ENCODE measurements at places on chromosomes 3 and 15.

DNA sequence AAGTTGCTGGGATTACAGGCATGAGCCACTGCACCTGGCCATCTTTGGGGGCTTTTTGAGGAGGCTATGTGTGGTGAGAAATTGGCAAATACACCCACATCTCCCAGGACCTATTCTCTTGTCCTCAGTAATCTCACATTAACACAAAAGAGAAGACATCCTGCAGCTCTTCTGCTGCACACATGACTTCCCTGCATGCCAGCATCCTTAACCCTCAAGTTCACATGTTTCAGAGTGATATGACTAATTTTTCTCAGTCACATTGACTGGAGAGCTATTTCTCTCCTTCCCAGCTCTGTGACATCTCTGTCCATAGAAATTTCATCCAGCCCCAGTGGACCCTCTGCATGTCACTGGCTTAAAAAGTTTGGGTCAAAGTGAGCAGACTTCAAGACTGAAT is 1.9 kb upstream of the SKIC8 start:
- DNase-seq = no peak

DNA sequence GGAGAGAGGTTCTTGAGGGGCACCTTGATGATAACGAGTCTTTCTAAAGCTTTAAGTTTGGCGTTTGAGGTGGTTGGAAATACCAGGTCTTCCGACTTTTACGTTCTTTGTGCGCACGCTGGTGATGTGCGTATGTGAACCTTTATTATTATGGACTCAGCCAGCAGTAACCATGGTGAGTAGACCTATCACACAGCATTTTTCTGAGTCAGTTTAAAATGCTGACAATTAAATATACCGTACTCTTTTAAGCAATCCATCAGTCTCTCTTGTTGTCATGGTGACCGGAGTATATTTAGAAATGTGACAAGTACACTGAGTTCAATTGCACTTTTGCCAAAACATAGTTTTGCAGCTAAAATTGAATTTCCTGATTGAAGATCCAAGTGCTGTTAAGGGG is 172.2 kb downstream of the LPP start:
- DNase-seq = no peak

DNA sequence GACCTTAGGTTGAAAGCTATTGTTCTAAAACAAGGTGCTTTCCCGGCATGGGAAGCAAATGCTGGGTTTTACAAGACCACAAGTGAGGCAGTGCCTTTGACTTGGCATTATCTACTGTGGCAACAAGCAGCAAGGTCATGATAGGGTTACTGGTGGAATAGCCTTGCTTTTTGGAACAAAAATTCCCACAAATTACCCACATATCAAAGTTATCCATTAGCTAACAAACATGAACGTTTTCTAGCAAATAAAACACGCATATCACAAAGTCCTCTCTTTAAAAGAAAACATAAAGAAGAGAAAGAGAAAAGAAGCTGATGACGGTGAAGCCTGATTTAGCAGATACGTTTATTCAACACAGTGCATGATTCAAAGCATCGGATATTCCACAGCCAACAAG is 57.6 kb downstream of the SETMAR start:
- no peak for DNase-seq

- DNase-seq = no peak
Measured at GRCh38 chr15:73367624-73368300, 996 bp downstream of the HCN4 start.

- no peak for DNase-seq
Measured at GRCh38 chr15:50107591-50108408, 11.2 kb downstream of the ATP8B4 start.

DNA sequence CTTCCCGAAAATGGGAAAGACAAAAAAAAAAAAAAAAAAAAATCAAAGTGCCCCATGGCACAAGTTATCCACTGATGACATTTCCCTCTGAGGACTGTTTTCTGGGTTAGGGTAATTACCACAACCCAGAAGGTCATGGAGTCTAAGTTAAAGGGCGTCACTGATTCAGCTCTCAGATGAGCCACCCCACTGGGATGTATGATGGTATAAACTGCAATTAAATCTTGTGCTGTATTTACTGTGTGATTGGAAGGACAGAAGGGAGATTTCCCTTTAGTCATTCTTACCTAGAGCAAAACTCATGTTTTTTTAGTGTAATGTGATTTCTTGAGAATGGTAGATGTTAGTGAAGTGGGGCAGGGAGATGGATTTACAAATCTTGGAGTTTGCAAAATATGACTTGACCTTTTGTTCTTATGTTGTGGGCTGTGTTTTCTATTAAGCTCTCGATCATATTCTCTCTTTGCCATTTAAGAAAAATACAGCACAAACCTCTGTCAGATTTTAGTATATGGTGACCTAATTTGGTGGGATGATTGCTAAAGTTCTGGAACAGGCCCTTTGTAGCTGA is 244.2 kb downstream of the PTPRG start:
- no peak for DNase-seq

- no peak for DNase-seq
Measured at GRCh38 chr15:40716165-40716564, 21.2 kb downstream of the RAD51 start.

- DNase-seq = no peak
Measured at GRCh38 chr3:172557515-172558220, 34.4 kb upstream of the TNFSF10 start.

Data from stimulated activated CD8-positive, alpha-beta memory T cell treated with anti-CD3 and anti-CD28 coated beads, Interleukin-12 subunit alpha, Interleukin-12 subunit beta, amount 100 ng/mL, for 4 hours (primary cell).